Effector memory CD8-positive, alpha-beta T cell (primary cell): ENCODE measurements at places on chromosomes 5 and 9.

DNA sequence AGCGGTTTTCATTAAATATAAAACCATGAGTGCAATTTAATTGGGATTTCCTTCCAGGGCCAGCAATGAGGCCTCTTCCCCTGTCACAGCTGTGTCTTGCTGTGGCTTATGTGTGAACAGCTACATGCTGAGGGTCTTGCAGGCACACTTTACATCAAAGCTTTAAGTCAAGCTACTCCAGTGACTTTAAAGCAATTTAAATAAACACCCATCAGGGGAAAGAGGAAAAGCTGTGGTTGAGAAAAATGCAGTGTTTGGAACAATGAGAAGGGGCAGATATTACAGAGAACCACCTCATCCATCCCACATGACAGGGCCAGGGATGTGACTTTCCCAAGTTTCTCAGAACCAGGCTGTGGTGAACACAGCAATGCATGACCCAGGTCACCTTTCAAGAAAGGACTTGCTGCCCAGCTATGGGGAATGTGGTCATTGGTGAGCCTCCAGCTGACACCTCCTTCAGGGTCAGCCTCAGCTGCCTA is 115.9 kb upstream of the LPAR1 start:
- no peak for DNase-seq

GRCh38 chr9:124743686-124744348 is 27.3 kb downstream of the NR6A1 start:
- DNase-seq, result no peak

DNA sequence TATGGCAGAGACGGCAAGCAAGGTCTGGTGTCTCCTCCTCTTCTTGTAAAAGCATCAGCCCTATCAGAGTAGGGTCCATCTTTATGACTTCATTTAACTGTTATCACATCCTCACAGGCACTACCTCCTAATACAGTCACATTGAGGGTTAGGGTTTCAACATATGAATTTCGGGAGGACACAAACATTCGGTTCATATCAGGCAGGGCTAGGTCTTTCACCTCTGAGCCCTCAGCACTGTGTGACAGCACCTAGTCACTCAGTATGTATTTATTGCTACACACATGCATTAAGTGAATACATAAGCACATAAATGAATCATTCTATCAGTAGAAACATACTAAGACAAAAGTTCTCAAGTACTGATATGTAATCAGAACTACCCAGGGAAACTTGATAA is 9.4 kb upstream of the BTF3 start:
- no peak for DNase-seq

DNA sequence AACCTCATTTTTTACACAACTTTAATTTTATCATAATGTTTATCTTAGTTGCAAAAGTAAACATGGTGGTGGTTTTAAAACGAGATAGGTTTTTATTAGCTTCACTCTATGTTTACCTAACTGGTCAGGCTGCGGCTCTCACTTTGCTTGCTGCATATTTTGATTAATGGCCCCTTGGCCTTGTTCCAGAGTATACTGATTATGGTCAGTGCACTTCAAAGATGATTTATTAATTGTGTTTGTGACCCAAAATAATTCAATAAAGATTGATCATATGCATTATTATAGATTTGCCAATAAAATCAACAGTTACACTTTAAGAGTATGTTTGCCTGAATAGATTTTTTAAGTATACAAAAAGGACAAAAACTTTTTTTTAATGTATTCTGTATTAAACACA is 188.0 kb downstream of the XRCC4 start:
- no peak for DNase-seq

- no peak for DNase-seq
Observed at GRCh38 chr5:39186722-39187539, 32.4 kb downstream of the FYB1 start.

GRCh38 chr9:95224376-95225019 is 93.0 kb downstream of the FANCC start:
- no peak for DNase-seq

DNA sequence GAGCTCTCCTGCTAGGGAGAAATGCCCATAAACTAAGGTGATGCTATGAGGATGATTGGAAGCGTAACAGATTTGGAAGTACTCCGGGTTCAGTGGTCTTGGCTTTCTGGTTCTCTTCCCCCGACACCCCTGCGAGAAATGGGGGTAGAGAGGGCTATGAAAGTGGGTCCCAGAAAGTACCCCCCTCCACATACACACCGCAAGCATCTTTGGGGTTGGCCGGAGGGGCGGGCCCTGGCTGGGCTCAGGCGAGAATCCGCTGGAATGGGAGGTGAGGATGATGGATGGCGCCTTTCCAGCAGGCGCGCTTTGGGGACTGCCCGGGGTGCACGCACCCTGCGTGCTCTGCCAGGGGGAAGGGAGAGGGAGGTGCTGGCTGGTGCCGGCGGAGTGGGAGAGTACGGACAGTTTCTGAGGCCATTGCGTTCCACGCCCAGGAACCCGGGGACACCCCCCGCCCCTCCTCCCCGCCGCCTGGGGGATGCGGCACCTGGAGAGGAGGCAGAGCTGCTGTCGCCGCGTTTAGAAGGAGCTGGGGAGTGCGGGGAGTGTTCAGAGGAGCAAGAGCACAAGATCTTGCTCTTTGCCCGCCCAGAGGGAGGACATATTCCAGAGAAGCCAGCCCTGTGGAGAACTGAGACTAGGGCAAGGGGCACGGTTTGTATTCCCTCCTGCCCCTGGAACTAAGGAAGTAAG is 1.9 kb downstream of the PCSK5 start:
- no peak for DNase-seq

DNA sequence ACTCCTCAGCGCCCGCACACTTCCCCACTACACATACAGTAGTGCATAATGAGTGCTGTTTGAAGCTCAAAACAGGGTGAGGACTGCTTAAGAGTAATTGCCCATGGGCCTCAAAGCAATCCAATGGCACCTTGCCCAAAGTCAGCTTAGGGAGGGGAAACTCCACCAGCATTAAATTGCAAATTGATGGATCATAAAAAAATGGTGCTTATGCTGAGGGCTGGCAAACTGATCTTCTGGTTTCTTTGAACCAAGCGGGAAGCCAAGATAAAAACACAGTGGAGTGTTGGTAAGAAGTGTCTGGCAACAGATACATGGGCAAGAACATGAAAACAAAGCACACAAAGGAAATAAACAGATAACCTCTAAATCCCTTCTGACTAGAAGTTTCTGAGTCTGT is 28.0 kb downstream of the TLE1 start:
- no peak for DNase-seq
